Mesenchymal stem cell (in vitro differentiated cells and primary cell): ENCODE measurements at places on chromosomes 2 and 18.

DNA sequence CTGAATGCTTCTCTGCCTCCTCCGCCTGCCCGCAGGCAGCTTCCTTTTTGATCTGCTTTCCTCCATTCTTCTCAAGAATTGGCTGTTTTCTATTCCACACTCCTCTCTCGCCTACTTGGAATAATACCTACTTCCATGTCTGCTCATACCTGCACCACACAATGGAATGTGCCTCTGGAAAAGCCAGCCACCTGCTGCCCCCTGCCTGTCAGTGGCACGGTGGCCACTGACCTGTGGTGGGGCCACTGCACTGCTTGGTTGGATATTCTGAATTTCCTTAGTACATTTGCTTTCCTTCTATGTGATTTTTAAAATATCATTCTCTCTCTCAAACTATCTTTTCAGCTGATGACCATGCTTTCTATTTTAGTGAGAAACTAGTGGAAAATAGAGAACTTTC is 406.9 kb downstream of the DCDC2C start:
- no peak for DNase-seq

- no peak for DNase-seq
These were observed 11.1 kb downstream of the SERPINB8 start for GRCh38 chr18:63980896-63981460.

DNA sequence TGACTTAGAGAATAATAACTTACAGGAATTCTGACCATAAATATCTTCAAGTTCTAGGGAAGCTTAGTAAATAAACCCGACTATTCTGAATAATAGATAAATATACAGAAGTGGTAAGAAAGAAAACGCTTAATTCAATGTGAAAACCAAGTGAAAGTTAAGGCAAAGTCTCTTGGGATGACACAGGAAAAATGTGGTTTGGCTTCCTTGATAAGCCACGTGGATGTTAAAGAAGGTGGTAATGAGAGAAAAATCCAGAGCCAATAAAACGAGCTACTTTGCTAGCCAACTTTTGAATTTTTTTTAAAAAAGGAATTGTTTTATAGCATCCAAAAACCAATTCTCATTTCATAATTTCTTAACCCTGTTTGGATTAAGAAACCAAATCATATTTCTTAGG is 166.2 kb upstream of the VRK2 start:
- DNase-seq = no peak

GRCh38 chr2:197088694-197089093 is 162.2 kb upstream of the PGAP1 start:
- peak; percentile 78 for DNase-seq

DNA sequence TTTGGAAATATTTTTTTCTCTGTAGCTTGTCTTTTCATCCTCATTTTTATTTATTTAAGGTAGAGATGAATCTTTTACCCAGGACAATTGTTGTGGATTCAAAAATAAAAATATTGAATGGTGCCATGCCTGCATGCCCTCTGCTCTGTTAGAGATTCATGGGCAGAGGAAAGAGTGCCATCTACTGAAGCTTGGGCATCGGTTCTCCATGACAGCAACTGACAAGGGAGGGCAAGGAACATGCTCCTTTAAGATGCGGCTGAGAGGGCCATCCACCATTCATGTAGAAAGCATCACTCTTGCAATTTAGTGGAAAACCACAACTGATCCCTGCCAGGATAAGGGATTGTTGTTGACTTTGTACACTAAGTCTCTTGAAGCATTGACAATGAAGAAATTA is 79.9 kb downstream of the PARD3B start:
- DNase-seq = no peak

GRCh38 chr2:180101846-180102245 is 94.7 kb upstream of the CWC22 start:
- no peak for DNase-seq

DNA sequence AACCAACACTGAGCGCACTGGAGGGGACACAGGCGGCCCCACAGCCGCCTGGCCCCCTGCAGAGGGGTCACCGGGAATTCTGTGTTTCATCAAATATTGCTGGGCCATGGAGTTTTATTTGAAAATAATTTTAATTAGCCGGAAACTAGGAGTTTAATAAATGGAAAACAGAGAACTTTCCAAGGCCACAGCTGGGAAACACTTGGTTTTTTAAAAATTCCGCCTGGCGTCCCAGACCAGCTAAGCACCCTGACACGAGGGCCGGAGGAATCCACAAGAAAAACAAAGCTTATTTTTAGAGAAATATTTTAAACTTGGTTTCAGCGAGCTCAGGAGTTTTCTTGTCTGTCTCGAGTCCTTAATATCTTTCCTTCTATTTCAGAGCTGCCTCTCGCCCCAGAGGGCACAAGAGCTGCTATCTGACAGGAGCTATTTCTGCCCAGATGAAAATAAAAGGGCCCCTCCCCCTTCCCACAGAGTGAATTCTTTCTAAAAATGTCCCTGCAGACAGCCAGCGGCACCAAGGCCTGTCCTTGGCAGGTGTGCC is 8.2 kb downstream of the ZFP36L2 start:
- DNase-seq = peak; percentile 36

GRCh38 chr2:100976645-100977391 is 25.3 kb upstream of the RPL31 start:
- peak; percentile 93 for DNase-seq

DNA sequence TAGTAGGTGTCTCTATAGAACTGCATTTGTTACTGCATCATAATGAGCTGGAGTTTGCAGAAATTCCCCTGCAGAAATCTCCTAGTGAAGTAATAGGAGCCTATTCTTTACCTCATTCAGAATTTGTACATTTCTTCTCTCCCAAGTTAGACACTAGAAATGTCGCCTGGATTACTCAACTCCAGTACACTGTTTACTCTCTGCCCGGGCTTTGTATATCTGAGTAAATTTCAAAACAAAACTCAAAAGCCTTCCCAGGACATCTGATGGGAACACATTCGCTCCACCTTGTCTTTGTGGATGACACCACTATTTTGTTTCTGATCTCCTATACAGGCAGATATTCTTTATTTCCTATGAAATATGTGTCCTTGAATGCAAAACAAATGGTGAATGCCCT is 76.8 kb downstream of the POU3F3 start:
- DNase-seq = no peak

DNA sequence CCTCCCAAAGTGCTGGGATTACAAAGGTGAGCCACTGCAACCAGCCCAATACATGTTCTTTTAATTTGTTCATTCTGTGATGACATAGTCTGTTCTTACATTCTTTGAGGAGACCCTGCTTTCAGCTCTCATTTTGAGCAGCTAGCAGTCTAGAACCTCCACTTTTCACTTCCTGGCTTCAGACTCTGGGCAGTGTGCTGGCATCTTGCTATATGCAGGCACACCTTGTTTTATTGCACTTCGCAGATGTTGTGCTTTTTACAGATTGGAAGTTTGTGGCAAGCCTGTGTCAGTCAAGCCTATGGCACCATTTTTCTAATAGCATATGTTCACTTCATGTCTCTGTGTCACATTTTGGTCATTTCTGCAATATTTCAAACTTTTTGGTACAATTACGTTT is 72.4 kb downstream of the PRKCE start:
- no peak for DNase-seq

DNA sequence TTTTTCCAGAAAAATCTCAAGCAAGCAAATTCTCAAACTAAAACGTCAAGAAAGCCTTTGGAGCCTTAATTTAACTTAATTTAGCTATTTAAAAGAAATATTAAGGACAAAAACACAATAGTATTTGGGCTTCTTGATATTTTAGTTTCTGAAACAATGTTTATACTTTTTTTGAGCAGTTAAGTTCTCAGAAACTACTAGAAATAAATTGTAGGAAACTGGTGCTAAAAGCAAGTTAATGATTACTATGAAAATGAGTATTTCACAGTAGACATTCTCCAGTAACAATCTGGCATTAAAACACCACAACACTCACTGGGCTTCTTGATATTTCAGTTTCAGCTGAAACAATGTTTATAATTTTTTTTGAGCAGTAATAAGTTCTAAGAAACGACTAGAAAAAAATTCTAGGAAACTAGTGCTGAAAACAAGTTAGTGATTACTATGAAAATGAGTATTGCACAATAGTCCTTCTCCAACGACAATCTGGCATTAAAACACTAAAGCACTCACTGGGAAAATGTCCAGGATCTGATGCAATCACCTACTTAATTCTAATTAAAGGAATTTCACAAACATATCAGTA is 45.1 kb downstream of the TRAK2 start:
- peak; percentile 80 for DNase-seq

- DNase-seq = peak; percentile 94
These were observed 44.8 kb downstream of the CAB39 start for GRCh38 chr2:230757476-230757875.

- no peak for DNase-seq
These were observed 45.4 kb upstream of the PAPOLG start for GRCh38 chr2:60710707-60711106.

DNA sequence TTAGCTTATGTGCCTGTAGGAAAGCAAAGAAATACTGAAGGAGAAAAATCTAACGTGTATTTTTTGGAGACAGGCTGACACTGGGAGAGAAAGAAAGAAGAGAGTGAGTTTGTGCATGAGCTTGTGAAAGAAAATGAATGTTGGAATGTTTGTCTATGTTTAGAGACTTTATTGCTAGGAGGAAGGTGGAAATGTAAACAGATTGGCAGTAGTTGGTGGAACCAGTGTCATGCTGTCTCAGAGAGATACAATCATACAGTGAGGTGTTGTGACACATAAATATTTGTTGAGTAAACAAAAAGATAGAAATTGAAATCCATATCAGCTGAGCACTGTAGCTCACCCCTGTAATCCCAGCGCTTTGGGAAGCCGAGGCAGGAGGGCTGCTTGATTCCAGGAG is 222.2 kb upstream of the MEIS1 start:
- no peak for DNase-seq

GRCh38 chr2:235078914-235079472 is 127.2 kb downstream of the SH3BP4 start:
- DNase-seq = no peak

GRCh38 chr2:51413726-51414125 is 381.8 kb upstream of the NRXN1 start:
- peak; percentile 2 for DNase-seq

DNA sequence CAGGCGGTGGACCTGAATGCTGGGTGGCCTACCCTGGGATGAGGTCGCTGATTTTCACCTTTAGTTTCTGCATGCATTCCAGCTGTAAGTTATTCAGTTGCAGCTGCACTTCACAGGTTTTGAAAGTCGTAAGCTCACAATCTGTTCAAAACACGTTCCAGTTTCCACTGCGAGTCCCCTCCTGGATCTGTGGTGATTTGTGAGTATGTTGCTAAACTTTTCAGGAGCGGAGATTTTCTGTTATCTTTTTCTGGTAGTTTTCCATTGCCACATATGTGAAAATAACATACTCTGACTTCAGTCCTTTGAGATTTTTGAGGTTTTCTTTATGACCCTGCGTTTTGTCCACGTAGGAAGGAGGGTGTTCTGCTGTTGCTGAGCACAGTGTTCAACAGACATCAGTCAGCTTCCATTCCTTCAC is 102.1 kb downstream of the SNTG2 start:
- DNase-seq = peak; percentile 61

DNA sequence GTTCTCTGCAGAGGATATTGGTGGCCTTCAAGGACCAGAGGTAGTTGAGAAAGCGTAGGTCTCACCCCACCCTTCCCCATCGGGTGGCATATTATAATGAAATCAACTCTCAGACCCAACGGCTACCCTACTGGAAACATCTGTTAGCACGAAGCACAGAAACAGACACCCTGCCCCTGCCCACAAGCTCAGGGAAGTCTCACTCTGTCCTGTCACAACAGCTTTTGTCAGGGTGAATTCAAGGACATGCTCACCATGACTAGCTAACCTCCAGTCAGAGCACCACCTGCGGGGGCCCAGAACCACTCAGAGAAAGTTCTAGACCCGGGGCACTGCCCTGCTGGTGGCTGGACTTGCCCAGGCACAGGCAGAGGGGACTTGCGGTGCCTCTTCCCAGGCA is 3.5 kb upstream of the B3GNT7 start:
- no peak for DNase-seq

DNA sequence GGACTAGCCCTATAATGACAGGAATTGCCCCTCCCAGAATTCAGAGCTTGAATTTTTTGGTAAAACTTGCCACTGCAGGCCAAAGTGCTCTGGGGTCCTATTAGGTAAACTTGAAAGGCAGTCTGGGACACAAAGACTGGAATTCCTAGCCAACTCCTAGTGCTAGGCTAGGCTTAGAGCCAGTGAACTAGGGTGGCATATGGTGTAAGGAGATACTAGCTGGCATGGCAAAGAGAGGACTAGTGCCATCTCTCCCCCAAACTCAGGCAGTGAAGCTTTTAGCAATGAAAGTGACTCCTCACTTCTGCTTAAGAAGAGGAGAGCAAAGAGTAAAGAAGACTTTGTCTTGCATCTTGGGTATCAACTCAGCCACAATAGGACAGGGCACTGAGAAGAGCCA is 410.5 kb upstream of the CNTNAP5 start:
- DNase-seq = no peak
